Smooth muscle cell of trachea (primary cell): ENCODE measurements at places on chromosomes 2 and 18. TPM values are rescaled to one million over a fixed set of nuclear protein-coding genes. Genes with fewer than 3 reads are reported as not detected.

POTEC gene
- total RNA-seq = not detected in 2 replicates

PROKR1 gene
- total RNA-seq = not detected in 2 replicates

SULT1C4 gene
- under 0.01 TPM in 1 of 2 replicates, not detected in the other for total RNA-seq

SH3RF3 gene
- total RNA-seq = 4.7 and 8.4 TPM in 2 replicates

CTAGE1 gene
- under 0.01 TPM in 1 of 2 replicates, not detected in the other for total RNA-seq

CD28 gene
- total RNA-seq = under 0.01 TPM in 1 of 2 replicates, not detected in the other

MEX3C gene
- 33.7 and 36.4 TPM in 2 replicates for total RNA-seq

HADHA gene
- 173 and 238 TPM in 2 replicates for total RNA-seq

TMEM200C gene
- under 0.01 and 0.17 TPM in 2 replicates for total RNA-seq

DNAH7 gene
- 0.66 and 2.3 TPM in 2 replicates for total RNA-seq

CRYGC gene
- not detected in 2 replicates for total RNA-seq

DSC2 gene
- under 0.01 TPM in 1 of 2 replicates, not detected in the other for total RNA-seq

AQP12B gene
- total RNA-seq = 0.17 TPM in 1 of 2 replicates, not detected in the other

NT5DC4 gene
- total RNA-seq = not detected in 2 replicates

CHN1 gene
- total RNA-seq = 47.6 and 59.2 TPM in 2 replicates

LYG2 gene
- total RNA-seq = not detected in 2 replicates

KANSL3 gene
- 47.6 and 51.4 TPM in 2 replicates for total RNA-seq

GRHL1 gene
- 0.58 and 0.66 TPM in 2 replicates for total RNA-seq

EMILIN1 gene
- total RNA-seq = 305 and 366 TPM in 2 replicates

AFF3 gene
- 0.66 and 0.87 TPM in 2 replicates for total RNA-seq

KLHL41 gene
- total RNA-seq = 5.4 and 9.8 TPM in 2 replicates

PLB1 gene
- total RNA-seq = 2.0 and 3.8 TPM in 2 replicates

CYRIA gene
- total RNA-seq = 4.3 and 4.5 TPM in 2 replicates

MZT2A gene
- 66.8 and 119 TPM in 2 replicates for total RNA-seq

TANC1 gene
- total RNA-seq = 23.0 and 26.8 TPM in 2 replicates

KCNIP3 gene
- total RNA-seq = 2.9 and 3.6 TPM in 2 replicates

ZCCHC2 gene
- total RNA-seq = 5.8 and 9.6 TPM in 2 replicates

LCT gene
- under 0.01 TPM in 2 replicates for total RNA-seq

OR6B2 gene
- total RNA-seq = 0.17 TPM in 1 of 2 replicates, not detected in the other
